HepG2 (cell line): ENCODE measurements at places on chromosomes 4 and X. TPM values are rescaled to one million over a fixed set of nuclear protein-coding genes. Genes with fewer than 3 reads are reported as not detected.
A peak's percentile ranks its signal among the peaks of the same experiment; 100 is the strongest.

The STX18 gene
- total RNA-seq = 37.1 and 41.2 TPM in 2 replicates

The RNF175 gene
- not detected in 2 replicates for total RNA-seq

The COMMD8 gene
- total RNA-seq = 20.3 and 32.7 TPM in 2 replicates

The LRIT3 gene
- total RNA-seq = not detected in 2 replicates

- peak overlapping the region; percentile 92 for H3K27ac ChIP-seq
- peak; percentile 97 for DNase-seq
- H3K4me1 ChIP-seq = peaks cover 81% of the 10 kb centered on the region
- no peaks in the 10 kb centered on the region for H3K27me3 ChIP-seq
- 0 out of 2 replicates have a peak overlapping the region, but pooled peaks have one; percentile 5 for H3K4me3 ChIP-seq
These were observed 9.3 kb upstream of the OTC start for GRCh38 chrX:38342853-38343778.

DNA sequence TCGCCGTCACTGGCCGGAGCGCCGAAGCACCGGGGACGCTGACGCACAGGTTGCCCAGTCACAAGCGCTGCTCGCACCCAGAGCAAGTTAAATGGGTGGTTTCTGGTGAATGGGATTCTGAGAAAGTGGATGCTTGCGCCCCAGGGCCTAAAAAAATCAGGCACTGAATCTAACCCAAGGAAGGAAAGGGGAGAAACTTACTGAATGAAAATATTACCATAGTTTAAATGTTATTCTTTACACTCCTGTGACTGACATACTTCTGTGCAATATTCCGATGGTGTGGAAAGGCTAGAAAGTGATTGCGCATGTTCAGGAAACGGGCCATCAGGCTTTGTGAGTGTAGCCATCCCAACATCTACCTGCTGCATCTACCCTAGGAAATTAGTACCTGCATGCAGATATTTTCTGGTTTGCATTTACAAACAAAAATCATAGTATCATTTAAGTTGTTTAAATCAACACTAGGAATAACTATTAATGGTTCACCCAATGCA is 838 bp upstream of the ABCG2 start:
- H3K4me3 ChIP-seq = peak overlapping the region; percentile 75
- H3K4me1 ChIP-seq = peaks cover 36% of the 10 kb centered on the region
- peak; percentile 13 for DNase-seq
- peak overlapping the region; percentile 67 for H3K27ac ChIP-seq
- H3K27me3 ChIP-seq = no peaks in the 10 kb centered on the region
- H3K36me3 ChIP-seq = no peaks in the 10 kb centered on the region

- no peaks in the 10 kb centered on the region for H3K36me3 ChIP-seq
- no peak for DNase-seq
- no peak overlapping the region for H3K27ac ChIP-seq
- H3K4me3 ChIP-seq = no peak overlapping the region
- H3K4me1 ChIP-seq = no peaks in the 10 kb centered on the region
- H3K27me3 ChIP-seq = peaks cover 30% of the 10 kb centered on the region; the same call in 1 of the 3 replicates
These were observed 12.4 kb downstream of the ZFP92 start for GRCh38 chrX:153423652-153424051.

GRCh38 chr4:1050486-1051213 is 39.2 kb downstream of the FGFRL1 start:
- H3K27me3 ChIP-seq = peaks cover 75% of the 10 kb centered on the region
- no peaks in the 10 kb centered on the region for H3K36me3 ChIP-seq
- H3K4me1 ChIP-seq = 0 out of 2 replicates have a peak, but pooled peaks cover 1% of the 10 kb centered on the region
- H3K4me3 ChIP-seq = no peak overlapping the region

The KCND1 gene
- total RNA-seq = 0.07 TPM in 1 of 2 replicates, not detected in the other

GRCh38 chr4:69782651-69783310 is 22.4 kb upstream of the SULT1B1 start:
- H3K4me1 ChIP-seq = peaks cover 47% of the 10 kb centered on the region
- H3K36me3 ChIP-seq = no peaks in the 10 kb centered on the region
- H3K27ac ChIP-seq = no peak overlapping the region
- DNase-seq = no peak
- no peak overlapping the region for H3K4me3 ChIP-seq

- DNase-seq = no peak
- peak overlapping the region; percentile 8 for H3K27ac ChIP-seq
- no peak overlapping the region for H3K4me3 ChIP-seq
These were observed 102.6 kb downstream of the PDE5A start for GRCh38 chr4:119525771-119526712.

- no peaks in the 10 kb centered on the region for H3K36me3 ChIP-seq
- no peak overlapping the region for H3K4me3 ChIP-seq
- no peak overlapping the region for H3K27ac ChIP-seq
- DNase-seq = peak; percentile 3
- peaks cover 9% of the 10 kb centered on the region for H3K4me1 ChIP-seq
These were observed 70.7 kb downstream of the LEF1 start for GRCh38 chr4:108097990-108098553.

The KLF8 gene
- not detected in 2 replicates for total RNA-seq

DNA sequence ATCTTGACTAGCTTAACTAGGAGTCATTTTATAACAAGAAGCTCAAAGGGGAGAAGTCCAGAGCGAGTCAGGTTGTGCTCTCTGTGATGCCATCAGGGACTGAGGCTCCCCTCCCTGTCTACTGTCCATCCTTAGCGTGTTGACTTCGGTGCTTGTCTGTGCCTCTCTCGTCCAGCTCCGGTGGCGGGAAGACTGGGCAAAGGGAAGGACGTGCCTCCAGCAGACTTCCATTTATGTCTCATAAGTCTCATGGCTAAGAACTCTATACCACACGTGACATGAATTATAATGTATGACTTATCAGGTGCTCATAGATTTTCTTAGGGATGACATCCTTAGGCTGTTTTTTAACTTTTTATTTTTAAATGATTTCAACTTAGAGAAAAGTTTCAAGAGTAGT is 92.6 kb upstream of the TLR2 start:
- H3K27me3 ChIP-seq = no peaks in the 10 kb centered on the region

GRCh38 chr4:105641845-105642244 is 66.6 kb downstream of the INTS12 start:
- H3K27me3 ChIP-seq = no peaks in the 10 kb centered on the region
- H3K4me3 ChIP-seq = no peak overlapping the region
- no peaks in the 10 kb centered on the region for H3K4me1 ChIP-seq
- H3K27ac ChIP-seq = no peak overlapping the region
- no peak for DNase-seq

The USP17L5 gene
- total RNA-seq = not detected in 2 replicates

The WNK3 gene
- 0.62 and 1.2 TPM in 2 replicates for total RNA-seq

DNA sequence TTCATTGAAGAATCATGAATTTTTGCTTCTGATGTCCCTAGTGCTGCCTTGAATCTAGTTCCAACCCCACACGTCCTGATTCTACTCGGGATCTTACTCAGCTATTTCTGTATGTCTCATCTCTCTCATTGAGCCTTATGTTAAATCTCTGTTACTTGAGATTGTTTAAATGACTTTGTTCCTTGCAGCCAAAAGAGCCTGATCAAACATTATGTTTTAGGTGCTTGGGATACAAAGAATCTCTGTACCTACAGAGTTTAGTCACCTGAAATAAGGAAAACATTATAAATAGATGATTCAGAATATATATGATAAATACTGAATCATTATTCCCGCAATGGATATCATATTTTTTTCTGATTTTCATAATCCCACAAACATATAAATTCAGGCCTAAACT is 13.7 kb upstream of the ANKRD50 start:
- no peak overlapping the region for H3K4me3 ChIP-seq
- H3K27me3 ChIP-seq = no peaks in the 10 kb centered on the region
- no peaks in the 10 kb centered on the region for H3K36me3 ChIP-seq
- no peak overlapping the region for H3K27ac ChIP-seq
